ENCODE measurements at places on chromosomes 5 and 9.
A peak's percentile ranks its signal among the peaks of the same experiment; 100 is the strongest.

GRCh38 chr5:10291692-10292339 is 15.9 kb downstream of the CMBL start:
- no peak for DNase-seq

- peak; percentile 29 for DNase-seq
Observed at GRCh38 chr5:149872351-149873040, 72.1 kb downstream of the PDE6A start.

DNA sequence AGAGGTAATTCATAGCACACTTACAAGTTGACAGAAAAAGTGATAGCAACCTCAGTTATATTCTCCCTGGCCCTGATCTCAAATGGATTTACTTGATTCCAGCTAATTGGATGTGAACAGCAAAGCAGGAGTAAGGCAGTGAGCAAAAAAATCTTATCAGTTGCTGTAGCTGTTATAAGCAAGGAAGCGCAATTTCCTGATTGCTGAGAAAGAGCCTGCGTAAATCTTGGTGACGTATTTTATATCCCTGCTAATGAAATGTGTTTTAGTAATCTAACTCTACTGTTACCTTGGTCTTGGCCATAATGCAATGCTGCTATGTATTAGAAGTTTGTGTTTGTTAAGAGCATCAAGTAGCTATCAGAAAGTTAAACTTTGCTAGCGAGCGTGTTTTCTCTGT is 661.2 kb upstream of the SEMA6A start:
- no peak for DNase-seq

GRCh38 chr5:113320273-113320780 is 114.5 kb downstream of the TSSK1B start:
- DNase-seq = no peak

DNA sequence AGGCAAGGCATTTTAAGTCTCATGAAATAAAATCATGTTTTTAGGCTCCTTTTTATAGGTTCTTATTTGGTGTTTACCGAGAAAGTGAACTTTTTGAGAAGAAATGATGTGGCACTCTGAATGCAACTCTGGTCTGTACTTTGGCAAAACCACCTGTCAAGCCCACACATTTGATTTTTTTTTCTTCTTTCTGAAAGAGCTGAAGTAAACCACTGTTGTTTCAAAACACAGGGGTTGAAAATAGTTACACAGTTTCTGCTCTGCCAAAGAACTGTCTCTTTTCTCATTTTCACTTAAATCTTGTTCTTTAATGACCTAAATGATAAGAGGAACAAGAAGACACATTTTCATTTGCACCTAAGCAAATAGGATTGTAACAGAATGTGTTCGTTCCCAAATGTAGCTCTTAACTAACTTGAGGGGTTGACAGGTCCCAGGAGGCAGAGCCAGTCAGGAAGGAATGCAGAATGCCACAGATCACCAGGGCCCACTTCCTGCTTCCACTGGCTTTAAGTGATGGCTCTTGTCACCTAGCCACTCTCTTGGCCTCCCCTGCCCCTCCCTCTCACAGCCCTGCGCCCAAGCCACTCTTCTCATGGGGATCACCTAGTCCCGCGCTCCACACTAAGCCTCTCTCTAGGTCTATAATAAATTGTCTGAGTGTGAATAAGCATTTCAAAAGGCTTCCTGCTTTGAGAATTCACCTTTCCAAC is 47.3 kb downstream of the MED27 start:
- DNase-seq = no peak

- no peak for DNase-seq
Observed at GRCh38 chr9:21015995-21016394, 15.4 kb downstream of the HACD4 start.

DNA sequence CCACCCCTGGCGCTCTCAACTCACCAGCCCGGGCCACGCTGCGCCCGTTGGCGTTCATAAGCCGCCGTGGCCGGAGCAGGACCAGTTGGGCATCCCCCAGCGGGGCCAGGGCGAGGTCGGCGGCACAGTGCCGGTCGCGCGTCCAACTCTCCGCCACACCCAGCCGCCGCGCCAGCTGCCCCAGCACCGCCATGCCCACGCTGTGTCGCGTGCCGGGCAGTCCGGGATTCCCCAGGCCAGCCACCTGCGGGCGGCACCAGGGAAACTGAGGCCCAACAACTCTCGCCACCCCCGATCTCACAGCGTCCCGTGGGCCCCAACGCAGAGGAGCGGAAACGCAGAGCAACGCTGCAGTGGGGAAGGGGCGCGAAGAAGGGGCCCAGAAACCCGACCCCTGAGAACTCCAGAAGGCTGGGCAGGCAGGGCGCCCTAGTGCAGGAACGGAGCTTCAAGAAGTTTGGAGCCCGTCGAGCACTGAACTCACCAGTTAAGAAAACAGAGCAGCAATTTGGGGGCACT is 453 bp downstream of the PTRH1 start:
- DNase-seq = no peak

DNA sequence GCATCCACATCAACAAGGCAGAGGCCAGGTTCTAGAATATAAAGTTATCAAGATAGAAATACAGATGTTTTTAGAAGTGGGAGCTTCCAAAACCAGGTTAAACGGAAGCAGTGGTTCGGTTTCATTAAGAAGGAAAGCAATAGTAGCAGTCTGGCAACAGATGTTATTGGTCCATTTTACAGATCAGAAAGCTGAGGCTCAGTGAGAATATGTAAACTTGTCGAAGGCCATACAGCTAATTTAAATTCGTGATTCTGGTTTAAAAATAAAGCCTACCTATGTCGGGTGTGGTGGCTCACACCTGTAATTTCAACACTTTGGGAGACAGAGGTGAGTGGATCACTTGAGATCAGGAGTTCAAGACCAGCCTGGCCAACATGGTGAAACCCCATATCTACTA is 160.6 kb downstream of the ARRDC3 start:
- DNase-seq = no peak

- DNase-seq = no peak
Observed at GRCh38 chr5:5886353-5886752, 463.9 kb downstream of the ICE1 start.

GRCh38 chr9:132943651-132944293 is 644 bp downstream of the TSC1 start:
- no peak for DNase-seq

DNA sequence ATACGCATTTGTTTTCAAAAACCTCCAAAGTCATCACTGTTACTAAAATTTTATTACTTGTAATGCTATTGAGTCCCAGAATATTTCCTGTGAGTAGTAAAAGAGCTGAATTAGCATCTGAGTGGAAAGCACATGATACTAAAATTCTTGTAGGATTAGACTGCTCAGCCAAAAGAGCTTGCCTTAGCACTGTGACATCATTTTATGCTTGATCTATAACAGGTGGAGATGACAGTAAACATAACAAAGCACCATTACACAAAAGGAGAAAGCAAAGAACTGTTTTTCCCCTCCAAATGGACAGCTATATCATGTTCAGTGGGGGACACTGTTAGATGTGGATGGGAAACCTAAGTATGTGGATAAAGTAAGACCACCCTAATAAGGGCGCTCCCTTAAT is 5.8 kb upstream of the JAK2 start:
- no peak for DNase-seq

DNA sequence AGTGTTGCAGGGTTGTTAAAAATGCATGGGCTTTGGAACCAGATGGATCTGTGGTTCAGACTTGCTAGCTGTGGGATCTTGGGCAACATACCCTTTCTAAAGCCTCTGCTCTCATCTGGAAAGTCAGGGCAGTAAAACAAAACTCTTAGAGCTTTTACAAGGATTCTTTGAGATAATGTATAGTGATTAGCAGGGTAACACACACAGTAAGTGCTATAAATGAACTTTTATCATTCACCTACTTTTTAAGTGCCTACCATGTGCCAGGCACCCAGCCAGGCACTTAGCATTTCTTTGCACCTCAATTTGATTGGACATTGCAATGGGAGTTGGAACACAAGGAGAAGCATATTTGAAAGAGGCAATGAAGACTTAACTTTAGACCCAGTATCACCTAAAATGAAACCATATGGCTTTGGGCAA is 208.6 kb upstream of the PAPPA start:
- DNase-seq = no peak

GRCh38 chr5:1278656-1279442 is 16.0 kb downstream of the TERT start:
- no peak for DNase-seq

DNA sequence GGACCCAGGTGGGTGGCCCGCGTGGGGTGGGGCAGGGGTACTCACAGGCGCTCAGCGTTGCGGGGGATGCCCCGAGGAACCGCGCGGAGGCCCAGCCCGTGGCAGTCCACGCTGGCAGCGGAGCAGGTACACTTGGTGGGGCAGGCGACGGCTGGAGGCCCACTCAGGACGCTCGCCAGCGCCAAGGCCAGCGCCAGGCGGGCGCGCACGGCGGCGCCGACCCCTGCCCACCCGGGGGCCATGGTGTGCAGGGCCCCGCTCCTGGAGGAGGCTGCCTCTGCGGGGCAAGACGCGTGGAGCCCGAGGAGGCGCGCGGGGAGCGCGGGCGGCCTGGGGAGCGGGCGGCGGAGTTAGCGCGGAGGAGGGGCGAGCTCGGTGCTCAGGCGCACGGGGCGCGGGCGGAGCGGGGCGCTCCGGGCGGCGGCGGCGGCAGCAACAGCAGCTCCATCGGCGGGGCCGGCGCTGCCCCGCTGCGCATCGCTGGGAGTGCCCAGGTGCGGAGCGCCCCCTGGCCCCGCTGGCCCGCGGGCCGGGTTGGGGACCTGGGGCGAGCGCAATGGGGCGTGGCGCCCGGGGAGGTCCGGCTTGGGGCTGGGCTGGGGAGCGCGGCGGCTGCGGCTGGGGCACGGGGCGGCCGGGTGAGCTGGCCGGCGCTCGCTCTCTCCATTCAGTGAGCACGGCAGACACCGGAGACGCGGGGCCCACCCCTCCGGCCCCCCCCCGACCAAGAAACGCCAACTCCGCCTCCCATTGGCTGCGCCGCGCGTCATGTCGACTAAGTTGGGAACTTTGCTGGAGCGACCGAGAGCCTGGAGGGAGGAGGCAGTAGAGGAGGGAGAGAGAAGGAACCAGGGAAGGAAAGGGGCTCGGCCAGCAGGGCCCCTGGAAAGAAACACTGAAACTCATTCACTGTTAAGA is at the start of gene SLIT3:
Gene SLIT3 (minus strand): TSS at position 672 of the 918 bp plus-strand sequence. CDS start 430 bp downstream, at position 242.
- DNase-seq = peak; percentile 39

GRCh38 chr5:81631124-81631523 is 119.8 kb downstream of the SSBP2 start:
- no peak for DNase-seq

DNA sequence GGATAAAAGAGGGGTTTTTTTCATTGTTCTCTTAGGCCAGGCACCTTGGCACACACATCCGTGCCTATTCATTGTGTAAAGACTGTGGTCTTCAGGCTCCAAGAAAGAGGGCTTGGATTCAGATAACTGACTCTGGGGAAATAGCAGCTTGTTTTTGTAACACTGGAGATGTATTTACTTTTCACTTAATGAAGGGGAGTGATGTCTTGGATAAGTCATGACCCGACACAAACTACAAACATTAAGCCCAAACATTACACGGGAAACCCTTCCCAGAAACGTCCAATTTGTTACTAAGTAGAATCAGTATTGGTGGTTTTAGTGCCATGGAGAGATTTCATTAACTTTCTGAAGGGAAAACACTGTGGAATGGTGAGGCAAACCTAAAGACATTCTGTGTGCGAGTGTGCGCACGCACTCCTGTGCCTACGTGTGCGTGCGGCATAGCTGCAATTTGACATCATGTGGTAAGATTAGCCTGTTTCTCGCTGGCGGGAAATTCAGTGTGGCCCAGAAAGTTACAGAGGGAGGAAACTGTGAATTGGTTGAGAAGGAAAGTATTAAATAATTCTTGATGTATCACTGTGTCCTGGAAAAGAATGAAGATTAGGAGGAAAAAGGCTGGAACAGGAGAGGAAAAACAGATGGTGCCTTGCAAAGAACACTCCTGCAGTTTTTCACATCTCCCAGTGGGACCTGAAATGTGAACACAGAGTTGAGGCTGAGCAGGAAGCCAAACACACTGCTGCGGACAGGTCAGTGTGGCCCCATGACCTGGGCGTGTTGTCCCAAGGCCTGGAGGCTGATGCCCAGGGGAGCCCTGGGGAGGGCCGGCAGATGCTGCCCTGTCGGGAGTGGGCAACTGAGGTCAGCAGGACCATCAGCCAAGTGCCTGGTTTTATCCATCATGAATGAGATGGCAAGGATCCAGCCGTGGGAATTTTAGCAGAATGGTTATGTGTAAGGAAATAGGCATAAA is 108.5 kb downstream of the GAS1 start:
- no peak for DNase-seq

GRCh38 chr9:111955048-111955447 is 58.4 kb downstream of the UGCG start:
- DNase-seq = no peak

DNA sequence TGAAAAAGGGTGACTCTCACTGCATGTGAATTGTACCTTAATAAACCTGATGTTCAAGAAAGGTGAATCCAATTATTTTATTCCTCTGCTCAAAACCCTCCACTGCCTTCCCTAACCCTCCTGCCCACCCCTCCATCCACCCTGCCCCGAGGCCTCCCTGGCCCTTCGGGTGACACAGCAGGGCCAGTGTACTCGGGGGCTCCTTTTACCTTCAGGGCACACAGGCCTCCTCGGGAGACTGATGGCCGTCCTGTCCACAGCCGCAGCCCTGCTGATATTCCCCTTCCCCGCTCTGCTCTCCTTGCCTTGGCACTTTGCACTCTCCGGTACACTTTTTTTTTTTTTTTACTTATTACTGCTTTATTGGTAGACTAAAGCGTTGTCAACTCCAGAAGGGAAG is 234.0 kb downstream of the CACNA1B start:
- DNase-seq = no peak

- DNase-seq = no peak
Observed at GRCh38 chr5:123868267-123868666, 356.3 kb downstream of the CSNK1G3 start.

DNA sequence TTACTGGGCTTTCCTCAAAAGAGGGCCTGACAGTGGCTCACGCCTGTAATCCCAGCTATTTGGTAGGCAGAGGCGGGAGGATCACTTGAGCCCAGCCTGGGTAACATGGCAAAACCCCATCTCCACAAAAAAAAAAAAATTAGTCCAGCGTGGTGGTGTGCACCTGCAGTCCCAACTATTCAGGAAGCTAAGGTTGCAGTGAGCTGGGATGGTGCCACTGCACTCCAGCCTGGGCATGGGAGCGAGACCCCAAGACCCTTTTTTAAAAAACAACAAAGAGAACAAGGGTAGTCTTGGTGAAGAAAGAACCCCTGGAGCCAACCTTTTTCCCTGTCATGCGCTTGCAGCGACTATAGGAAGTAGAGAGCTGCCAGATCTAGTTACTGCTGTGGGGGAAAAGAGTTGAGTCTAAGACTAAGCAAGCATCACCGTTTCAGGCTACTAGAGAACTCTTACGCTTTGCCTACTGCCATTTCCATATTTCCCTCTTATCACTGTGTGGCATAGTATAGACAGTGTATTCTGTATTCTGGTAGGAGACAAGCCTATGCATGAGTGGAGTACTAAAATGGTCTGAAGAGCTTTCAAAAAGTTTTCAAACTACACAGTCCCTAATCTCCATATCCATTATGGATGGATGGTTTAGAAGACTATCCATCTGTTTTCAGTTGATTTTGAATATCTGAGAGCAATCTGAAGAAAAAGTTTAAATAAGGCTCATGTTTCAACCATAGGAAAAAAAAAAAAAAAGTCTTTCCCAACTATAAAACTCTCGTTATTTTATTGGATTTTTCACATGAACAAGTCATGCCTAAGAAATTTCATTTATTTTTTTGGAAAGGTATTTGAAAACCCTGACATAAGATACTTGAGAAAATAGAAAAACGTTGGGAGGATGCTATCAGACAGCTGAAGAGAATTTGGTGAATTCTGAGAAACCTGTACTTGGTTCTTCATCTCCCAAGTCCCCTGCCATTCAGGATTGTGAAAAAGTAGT is 2.6 kb downstream of the C9orf40 start:
- no peak for DNase-seq

- no peak for DNase-seq
Observed at GRCh38 chr5:40073927-40074326, 605.8 kb upstream of the PTGER4 start.

GRCh38 chr9:135085830-135086546 is 1.5 kb upstream of the OLFM1 start:
- DNase-seq = peak; percentile 69

Data from K562 (cell line).